ENCODE measurements at places on chromosomes 11 and 22.

GRCh38 chr11:111355956-111356659 is 23.0 kb downstream of the POU2AF1 start:
- DNase-seq: no peak

DNA sequence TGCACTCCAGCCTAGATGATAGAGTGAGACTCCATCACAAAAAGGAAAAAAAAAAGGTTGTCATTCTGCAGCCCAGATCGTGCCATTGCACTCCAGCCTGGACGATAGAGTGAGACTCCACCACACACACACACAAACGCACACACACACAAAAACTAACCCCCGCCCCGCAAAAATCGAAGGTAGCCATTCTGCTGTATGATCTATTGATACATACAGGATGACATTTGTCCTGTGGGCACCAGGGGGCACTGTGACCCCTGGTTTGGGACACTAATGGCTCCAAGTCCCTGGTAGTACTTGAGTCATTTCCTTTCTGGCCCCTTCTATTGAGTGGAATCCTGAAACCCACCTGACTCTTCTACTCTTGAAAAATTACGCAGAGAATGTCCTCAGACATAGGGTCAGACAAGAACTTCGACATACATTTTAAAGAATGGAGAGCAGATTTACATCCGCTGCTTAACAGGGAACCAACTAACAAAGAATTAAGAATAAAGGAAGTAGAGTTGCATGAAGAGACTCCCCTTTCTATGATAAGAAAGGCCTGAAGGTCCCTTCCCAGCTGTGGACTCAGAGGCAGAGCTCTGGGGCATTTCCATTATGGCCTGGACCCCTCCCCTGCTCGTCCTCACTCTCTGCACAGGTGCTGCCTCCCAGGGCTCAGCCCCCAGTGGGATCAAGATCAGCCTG is 35.0 kb upstream of the PRAME start:
- DNase-seq: peak; percentile 24

DNA sequence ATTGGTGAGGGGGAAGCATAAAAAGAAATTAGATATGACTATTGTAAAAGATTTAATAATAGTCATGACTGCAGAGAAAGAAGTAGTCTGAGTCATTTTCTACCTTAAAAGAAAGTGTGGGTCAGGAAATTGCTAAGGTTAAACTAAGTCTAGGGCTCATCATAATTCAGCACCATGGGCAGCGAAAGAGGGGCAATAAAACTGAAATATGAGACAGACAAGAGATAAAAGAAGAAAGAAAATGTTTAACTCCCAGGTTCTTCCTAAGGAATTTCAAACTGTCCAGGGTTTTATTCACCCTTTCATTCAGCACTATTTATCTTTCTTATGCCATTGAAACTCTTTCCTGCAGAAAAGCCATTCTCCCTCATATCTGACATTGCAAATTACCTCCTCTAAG is 114.4 kb upstream of the API5 start:
- DNase-seq: no peak

- DNase-seq: no peak
Observed at GRCh38 chr22:23204541-23205157, 24.3 kb downstream of the BCR start.

DNA sequence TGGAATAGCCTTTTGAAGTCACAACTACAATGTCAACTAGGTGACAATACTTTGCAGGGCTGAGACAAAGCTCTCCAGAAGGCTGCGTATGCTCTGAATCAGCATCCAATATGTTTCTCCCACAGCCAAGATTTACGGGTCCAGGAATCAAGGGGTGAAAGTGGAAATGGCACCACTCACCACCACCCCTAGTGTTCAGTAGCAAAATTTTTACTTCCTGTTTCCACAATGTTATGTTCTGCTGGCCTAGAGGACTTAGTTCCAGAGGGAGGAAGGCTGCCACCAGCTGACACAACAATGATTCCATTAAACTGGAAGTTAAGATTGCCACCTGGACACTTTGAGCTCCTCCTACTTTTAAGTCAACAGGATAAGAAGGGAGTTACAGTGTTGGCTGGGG is 68.5 kb upstream of the MPEG1 start:
- no peak for DNase-seq

GRCh38 chr11:32786811-32787210 is 7.7 kb downstream of the CCDC73 start:
- no peak for DNase-seq

DNA sequence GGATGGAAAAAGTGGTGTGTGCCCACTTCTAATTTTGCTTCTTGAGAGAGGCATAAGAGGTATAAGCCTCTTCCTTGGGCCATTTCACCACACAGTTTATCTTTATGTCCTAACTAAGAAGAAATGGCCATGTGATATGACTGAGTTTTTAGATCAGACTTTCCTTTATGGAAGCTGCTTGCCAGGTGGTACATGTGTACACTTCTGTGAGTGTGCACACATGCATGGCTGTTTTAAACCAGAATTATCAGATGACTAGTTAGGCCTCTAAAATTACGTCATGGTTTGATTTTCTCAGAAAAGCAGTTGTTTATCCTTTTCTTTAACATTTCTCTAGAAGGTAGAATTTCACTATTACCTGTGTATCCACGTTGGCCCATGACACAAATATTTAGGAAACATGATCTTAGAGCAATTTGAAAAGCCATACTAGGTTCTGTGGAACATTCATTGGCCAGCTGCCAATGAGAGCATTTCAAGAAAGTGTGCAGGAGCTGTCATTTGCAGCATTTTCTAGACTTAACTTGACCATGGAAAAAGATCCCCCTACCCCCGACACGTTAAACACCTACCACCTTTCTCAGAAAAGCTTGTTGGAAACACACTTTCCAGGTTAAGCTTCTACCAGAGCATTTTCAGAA is 109.2 kb upstream of the GAL start:
- DNase-seq: no peak

DNA sequence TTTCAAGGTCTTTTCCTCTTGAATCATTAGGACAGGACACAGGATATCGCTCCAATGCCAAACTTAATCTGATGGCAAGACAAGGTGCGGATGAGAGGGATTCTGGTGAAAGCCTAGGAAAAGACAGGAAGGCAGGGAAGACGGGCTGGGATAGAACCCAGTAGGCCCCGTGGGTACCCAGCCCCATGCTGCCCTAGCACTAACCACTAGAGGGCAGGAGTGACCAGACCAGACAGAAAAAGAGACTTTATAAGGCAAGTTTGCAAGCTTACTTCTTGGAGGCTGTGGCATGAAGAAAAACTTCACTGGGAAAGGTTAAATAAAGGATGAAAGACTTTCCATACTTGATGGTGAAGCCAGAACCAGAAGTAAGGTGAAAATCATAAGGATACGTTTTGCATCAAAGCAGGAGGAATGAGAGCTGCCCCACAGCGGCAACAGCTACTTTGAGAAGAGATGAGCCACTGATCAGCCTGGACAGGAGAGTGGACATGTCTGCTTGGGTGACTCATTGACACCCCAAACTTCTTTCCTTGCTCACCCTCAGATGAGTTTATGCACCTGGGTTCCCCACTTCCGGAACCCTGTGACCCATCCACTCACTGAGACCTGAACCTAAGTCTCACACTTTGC is 39.8 kb downstream of the SYN3 start:
- no peak for DNase-seq

- no peak for DNase-seq
Observed at GRCh38 chr11:104337273-104337672, 173.3 kb upstream of the PDGFD start.

GRCh38 chr11:62143727-62144126 is 19.9 kb downstream of the INCENP start:
- DNase-seq: no peak

GRCh38 chr11:60952742-60953170 is 780 bp upstream of the SLC15A3 start:
- no peak for DNase-seq

- DNase-seq: no peak
Observed at GRCh38 chr11:118076754-118077281, at the start of gene TMPRSS4. TMPRSS4 (plus strand) TSS chr11:118077078; CDS start chr11:118077303, 225 bp downstream.

GRCh38 chr11:15816260-15816871 is 540.0 kb downstream of the SOX6 start:
- no peak for DNase-seq

- DNase-seq: no peak
Observed at GRCh38 chr11:68009391-68010089, 587 bp upstream of the ALDH3B1 start.

DNA sequence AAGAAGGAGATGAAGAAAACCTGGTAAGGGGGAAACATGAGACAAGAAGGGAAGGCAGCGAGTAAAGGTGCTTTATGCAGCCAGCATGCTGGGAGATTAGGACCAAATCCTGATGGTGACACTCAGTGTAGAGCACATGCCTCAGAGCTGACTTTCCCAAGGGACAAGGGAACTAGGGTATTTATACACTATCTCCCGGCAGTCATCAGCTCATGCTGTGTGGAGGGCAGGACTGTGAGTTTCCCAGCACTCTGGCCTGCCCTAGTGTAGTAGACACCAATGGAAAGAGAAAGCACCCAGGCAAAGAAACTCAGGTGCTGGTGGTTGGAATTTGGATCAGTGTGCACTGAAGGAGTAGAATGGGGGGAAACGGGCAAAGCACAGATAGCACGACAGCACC is 128.3 kb upstream of the CSNK2A3 start:
- no peak for DNase-seq

DNA sequence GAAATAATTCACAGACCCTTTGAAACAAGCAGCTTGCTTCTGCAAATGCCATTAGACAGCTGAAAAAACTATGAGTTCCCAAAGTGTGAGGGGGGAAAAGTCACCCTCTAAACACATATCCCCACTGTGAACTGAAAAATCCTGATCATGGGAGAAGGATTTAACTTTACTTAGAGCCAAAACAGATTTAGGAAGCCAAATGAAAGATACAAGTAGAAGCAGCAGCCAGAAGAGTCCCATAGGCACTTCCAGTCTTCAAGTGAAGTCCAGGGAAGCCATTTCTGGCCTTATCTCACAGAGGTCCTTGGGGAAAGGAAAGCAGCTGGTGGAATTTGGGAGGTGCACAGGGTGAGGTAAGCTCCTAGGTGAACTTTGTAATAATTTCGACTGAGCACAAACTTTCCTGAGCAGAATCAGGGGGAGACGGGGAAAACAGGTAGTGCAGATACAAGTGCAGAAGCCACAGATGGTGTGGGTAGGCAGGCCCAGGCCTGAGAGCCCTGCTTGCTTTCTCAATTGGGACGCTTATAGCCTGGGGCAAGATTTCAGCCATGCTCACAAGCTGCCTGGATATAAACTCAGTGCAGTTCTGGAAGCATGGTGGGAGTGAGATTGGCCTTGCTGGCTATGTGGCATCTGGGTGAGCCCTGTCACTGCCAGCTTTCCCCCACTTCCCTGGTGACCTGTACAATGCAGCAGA is 44.8 kb downstream of the GAS2 start:
- no peak for DNase-seq

DNA sequence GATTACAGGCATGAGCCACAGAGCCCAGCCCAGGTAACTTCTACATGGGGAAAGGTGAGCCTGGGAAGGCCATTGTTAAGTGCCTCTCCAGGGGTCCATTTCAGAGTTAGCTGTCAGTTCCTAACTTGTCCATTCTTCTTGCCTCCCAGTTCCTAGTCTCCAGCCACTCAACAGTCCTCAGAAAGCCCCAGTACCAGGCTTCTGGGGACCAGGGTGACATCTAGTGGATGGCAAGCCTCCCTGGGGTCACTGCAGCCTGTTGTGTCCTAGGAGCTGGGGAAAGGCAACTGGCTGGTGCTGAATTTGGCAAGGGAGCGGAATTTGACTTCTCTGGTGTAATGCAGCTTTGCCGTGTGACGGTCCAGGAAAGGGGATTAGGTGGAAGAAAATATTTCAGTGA is 2.1 kb downstream of the LGALS12 start:
- no peak for DNase-seq

DNA sequence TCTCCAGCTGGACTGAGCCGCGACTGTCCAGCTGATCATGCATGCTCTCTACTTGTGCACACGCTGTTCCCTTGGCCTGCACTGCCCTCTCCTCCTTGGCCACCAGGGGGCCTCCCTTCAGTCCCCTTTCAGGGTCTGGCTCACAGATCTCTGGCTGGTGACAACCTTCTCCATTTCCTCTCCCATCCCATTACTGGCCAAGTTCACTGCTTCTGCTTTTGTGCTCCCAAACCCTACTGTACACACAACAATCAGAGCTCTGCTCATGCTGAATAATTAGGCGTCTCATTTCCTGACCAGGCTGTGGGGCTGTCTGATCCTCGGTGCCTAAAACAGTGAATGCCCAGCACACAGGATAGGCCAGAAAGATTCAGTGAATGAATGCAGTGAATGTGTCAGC is 224.0 kb upstream of the NARS2 start:
- DNase-seq: peak; percentile 4

- no peak for DNase-seq
Observed at GRCh38 chr11:72015511-72016061, 16.9 kb downstream of the IL18BP start.

DNA sequence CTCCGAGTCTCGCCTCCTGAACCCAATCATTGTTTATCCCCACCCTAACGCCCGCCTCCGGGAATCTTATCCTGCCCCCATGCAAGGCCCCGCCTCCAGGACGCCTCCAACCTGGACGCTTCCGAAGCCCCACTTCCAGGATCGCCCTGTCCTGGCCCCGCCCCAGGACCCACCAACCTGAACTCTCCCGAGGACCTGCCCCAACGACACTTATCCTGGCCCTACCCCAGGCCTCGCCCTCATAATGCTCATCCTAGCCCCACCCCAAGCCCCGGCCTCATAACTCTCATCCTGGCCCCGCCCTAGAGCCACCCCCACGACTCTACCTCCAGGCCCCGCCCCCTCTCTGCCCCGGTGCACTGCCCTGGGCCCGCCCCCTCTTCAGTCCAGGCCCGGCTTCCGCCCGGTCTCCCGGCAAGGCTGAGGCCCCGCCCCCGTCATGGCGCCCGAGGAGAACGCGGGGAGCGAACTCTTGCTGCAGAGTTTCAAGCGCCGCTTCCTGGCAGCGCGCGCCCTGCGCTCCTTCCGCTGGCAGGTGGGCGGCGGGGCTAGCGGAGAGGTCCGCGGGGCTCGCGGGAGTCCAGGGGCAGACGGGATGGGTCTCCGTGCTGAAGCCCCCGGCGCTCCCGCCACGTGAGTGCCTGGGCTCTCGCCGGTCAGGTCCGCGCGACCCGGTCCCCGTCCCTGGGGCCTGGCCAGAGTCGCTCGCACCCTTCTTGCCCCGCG is 45.7 kb upstream of the DEFB108B start:
- peak; percentile 94 for DNase-seq

DNA sequence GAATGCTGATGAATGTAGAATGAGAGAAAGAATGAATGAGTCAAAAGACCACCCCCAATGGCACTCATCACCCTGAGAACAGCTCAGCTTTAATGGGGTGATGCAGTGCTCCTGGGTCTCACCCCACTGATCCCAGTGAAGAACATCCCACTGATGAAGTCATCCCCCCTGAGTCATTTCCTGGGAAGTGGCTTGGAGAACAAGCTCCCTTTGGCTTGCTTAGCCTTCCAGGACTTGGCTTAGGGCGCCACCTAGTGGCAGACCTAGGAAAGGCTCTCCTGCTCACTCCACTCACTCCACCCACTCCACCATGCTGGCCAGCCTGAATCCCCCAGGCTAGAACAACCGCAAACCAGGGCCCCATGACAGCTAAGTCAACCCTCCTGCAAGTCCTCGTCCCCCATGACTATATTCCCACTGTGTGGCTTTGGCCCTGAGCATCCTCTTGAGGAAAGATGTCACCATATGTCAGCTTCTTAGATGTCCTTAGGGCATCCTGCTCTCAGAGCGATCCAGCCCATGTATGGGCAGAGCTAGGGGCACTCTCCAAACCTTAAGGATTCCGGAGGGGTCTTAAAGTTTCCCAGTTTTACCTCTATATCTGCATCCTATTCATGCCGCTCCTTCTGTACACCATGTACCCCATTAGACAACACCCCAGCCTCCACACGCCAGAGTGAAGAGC is 17.8 kb upstream of the TMPRSS13 start:
- DNase-seq: peak; percentile 67
